ENCODE measurements at places on chromosomes 6 and 20.
A peak's percentile ranks its signal among the peaks of the same experiment; 100 is the strongest.

DNA sequence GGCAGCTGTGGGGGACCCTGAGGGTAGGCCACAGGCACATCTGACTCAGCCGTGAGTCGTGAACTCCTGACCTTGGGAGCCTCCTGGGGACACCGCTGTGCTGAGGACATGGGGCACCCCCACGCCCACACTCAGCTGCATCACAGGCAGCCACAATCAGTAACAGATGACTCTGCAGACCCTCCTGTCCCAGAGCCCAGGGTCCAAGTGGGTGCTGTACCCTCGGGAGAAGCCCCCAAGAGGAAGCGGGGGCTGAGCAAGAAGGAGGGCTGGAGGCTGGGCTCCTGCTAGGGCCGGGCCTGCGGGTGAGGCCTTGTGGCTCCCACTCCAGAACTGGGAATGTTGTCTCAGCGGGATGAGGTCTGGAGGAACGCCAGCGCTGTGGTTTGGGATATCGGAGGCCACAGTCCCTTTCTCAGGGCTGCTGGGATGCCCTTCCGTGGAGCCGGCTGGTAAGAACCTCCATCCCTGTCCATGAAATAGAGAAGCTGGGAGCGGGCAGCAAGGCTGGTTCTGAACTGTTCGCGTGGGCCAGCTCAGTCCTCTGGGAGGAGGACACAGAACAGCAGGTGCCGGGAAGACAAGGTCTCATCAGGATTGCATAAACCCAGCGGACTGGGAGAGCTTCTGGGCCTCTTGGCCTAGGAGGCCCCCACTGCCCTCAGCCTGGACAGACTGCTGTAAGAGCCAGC is 3.1 kb upstream of the LAMA5 start:
- peak; percentile 31 for DNase-seq

DNA sequence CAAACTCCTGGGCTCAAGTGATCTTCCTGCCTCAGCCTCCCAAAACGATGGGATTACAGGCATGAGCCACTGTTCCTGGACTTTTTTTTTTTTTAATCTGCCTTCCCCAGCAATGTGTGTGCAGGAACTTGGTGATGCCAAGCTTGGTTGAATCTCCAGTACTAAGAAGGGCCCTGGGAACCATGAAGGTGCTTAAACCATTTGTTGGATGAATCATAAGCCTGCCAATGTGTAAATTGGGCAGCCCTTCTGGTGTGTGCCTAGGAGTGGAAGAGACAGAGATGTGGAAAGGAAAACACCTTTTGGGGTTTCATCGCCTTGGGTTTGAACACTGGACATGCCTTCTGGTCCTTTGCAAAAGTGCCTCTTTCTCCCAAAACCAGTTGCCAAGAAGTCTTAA is 7.1 kb upstream of the SPO11 start:
- DNase-seq = no peak

DNA sequence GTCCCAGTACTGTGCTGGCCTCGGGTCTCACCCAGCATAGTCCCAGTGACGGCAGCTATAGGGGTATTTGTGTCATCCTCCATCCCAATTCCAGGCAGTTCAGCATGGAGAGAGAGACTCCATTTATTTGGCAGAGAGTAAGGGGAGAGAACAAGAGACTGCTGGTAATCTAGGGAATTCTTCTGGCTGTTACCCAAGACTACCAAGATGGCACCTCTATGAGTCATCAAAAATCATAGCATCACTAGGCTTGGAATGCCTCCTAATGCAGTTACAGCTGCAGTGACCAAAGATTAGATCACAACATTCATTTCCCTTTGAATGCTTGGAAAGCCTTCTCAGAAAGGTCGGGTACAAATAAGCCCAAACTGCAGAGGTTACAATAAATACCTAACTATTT is 660.4 kb upstream of the FLRT3 start:
- DNase-seq = no peak

GRCh38 chr20:20733943-20734342 is 21.5 kb upstream of the RALGAPA2 start:
- no peak for DNase-seq

DNA sequence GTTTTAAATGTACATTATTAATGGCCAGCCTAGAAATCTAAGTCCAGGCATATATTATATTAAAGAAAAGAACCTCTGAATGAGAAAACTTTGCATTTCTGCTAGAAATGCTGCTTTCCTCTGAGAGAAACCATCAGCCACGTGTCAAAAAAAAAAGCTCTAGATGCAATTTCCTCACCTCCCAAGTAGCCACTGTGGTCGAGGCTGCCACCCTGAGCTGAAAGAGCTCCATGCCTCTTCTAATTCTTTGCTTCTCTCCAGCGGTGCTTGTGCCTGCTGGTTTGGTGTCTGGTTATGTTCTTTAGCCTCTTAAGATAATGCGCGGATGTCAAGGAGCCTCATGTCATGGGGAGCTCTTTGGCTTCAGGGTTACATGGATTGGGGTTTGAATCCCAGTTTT is 316.0 kb downstream of the TFAP2C start:
- DNase-seq = no peak

GRCh38 chr20:13567663-13568062 is 71.1 kb downstream of the TASP1 start:
- DNase-seq = no peak

GRCh38 chr6:136426627-136427377 is 123.4 kb downstream of the MAP7 start:
- no peak for DNase-seq

- no peak for DNase-seq
Measured at GRCh38 chr6:22926790-22927354, 357.5 kb downstream of the HDGFL1 start.
